ENCODE measurements at places on chromosomes 6 and 20. TPM values are rescaled to one million over a fixed set of nuclear protein-coding genes. Genes with fewer than 3 reads are reported as not detected.

- no peak for DNase-seq
- no peaks in the 10 kb centered on the region for H3K27me3 ChIP-seq
Measured at GRCh38 chr6:106113256-106113959, 27.3 kb downstream of the PRDM1 start.

GRCh38 chr6:36586606-36587005 is 7.6 kb upstream of the SRSF3 start:
- no peak overlapping the region for H3K4me3 ChIP-seq
- no peaks in the 10 kb centered on the region for H3K27me3 ChIP-seq

- no peaks in the 10 kb centered on the region for H3K4me1 ChIP-seq
- H3K27ac ChIP-seq = no peak overlapping the region
- no peak for DNase-seq
- no peaks in the 10 kb centered on the region for H3K27me3 ChIP-seq
- H3K36me3 ChIP-seq = no peaks in the 10 kb centered on the region
Measured at GRCh38 chr20:6299456-6299855, 176.6 kb upstream of the FERMT1 start.

DNA sequence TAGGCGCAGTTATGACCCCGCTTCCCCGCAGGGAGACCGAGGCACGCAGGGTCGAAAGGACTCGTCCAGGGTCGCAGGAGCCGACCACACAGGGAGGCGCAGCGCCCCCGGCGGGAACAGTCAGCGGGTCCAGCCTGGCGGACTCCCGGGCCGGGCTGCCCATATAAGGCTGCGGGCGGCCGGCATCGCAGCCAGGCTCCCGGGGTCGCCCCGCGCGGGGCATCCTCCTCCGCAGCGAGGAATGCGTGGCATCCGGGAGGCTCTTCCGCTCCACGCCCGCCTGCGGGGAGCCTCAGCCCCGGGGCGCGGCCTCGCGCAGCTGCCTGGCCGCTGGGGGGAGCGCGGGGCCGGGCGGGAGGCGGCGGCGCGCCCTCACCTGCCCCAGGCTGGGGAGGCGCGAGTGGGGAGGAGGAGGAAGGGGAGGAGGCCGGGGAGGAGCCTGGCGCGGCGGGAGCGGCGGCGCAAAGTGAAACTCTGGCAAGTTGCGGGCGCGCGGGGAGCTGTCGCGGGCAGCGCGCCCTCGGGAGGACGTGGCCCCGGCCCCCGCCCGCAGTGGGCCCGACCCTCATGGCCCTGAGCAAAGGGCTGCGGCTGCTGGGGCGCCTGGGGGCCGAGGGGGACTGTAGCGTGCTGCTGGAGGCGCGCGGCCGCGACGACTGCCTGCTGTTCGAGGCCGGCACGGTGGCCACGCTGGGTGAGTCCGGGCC is at the start of gene SYNJ2:
Gene SYNJ2 (plus strand): TSS at position 469 of the 707 bp plus-strand sequence. CDS start 99 bp downstream, at position 568.
- H3K4me3 ChIP-seq = peak within 1 kb of the TSS; percentile 96
- peak within 1 kb of the TSS; percentile 80 for H3K27ac ChIP-seq
- DNase-seq = peak; percentile 90
- H3K36me3 ChIP-seq = peaks cover 15% of the 10 kb centered on the region
- H3K4me1 ChIP-seq = peaks cover 56% of the 10 kb centered on the region
- H3K27me3 ChIP-seq = peaks cover 8% of the 10 kb centered on the region

DNA sequence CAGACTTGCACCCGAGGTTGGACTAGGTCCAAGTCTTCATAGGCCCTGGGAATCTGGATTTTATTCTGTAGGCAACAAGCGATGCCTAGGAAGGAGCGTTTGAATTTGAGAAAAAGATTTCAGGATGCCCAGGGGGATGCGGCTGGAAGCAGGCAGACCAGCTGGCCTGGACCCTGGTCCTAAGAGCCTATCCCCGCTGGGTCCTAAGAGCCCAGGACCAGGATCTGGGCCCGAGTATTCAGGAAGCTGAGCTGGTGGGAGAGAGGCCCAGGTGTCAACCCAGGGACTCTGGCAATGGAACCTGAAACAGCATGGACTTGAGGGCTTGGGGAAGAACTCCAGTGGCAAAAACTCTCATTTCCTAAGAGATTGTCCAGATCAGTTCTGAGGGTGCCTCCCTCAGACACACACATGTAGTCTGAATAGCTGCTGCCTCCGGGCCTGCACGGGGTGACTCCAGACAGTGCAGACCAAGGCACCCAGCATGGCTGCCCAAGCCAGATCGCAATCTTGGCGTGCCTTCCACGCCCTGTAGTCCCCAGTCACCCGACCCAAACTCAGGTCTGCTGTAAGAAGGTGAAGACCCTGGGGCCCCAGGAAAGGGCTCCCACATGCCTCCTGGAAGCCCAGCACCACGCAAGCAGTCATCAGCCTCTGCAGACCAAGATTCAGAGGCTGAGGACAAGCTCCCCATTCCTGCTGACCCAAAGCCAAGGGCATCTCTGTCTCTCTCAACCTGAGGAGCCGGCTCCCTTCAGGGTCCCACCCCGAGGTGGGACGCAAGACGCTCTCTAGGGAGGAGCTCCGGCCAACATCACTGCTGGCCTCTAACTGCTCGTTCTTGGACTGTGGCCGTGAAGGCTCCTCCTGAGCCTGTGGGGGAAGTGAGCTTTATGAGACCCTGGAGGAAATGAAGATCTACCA is 34.4 kb downstream of the RRBP1 start:
- H3K4me3 ChIP-seq = no peak overlapping the region
- H3K27ac ChIP-seq = no peak overlapping the region
- peaks cover 6% of the 10 kb centered on the region for H3K36me3 ChIP-seq

- H3K4me3 ChIP-seq = peak overlapping the region; percentile 90
- peaks cover 43% of the 10 kb centered on the region for H3K4me1 ChIP-seq
- H3K36me3 ChIP-seq = peaks cover 27% of the 10 kb centered on the region
- H3K27me3 ChIP-seq = peaks cover 7% of the 10 kb centered on the region
- DNase-seq = no peak
- H3K27ac ChIP-seq = peak overlapping the region; percentile 81
Measured at GRCh38 chr20:49187330-49187850, 744 bp downstream of the STAU1 start.

The PLA2G7 gene
- total RNA-seq = not detected

The NCR2 gene
- total RNA-seq = not detected

The ENPP4 gene
- total RNA-seq = 9.4 TPM

The LPA gene
- total RNA-seq = not detected

Measured in activated CD4-positive, alpha-beta memory T cell treated with anti-CD3 and anti-CD28 coated beads, Interleukin-2, amount 10 ng/mL, durations not matched to agents 7 days and 5 days (primary cell).